ENCODE measurements at places on chromosomes 16 and 17.

DNA sequence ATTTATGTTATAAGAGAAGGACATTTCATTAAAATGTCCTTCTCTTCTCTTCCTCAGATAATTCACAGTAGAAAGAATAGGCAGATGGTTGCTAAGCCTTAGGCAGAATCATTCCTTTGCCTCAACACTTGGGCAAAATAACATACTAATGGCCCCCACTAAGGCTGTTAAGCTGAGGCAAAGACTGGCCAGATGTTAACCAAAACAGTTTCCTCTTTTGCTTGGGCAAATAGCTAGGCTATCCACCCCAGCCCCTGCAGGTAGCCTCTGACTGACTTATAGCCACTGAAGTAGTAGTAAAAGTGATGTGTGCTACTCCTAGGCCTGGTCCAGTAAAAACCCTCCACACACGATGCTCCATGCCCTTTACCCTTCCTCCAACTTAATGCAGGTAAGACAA, 55.2 kb downstream of the SPAG9 start:
- peak; percentile 85 for DNase-seq

DNA sequence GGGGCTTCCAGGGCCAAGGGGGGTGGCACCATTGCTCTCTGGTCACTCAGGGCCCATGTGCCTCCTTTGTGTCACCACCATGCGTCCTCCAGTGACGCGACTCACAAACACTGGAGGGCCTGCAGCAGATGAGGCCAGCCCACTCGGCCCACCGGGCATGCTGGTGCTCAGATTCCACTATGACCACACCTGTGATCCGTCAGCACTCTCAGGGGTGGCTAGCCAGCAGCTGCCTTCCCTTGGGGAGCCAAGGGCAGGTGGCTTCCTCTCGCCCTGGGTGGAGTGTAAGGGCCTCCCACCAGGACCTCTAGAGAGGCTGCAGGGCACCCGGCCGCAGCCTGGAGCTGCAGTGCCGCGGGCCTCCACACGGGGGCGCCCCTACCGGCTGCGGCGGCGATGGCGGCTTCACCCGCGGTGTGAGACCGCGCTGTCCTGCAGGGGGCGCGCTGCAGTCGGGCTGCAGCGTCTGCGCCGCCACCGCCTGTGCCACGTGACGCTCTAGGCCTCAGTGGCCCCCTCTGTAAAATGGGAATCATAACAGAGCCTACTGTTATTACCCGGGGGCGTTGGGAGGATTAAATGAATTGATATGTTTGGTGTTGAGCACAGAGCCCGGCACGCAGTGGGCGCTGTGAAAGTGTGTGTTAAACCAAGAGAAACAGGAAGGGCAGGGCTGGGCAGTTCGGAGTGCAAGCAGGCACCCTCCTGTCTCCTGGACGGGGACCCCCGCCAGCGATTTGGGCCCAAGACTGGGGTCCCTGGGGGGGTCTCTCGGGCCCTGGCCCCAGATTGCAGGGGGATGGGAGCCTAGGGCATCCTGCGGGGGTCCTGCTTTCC, 192.4 kb upstream of the GSE1 start:
- DNase-seq: no peak

GRCh38 chr17:80640366-80641084, 95.9 kb downstream of the RPTOR start:
- no peak for DNase-seq

DNA sequence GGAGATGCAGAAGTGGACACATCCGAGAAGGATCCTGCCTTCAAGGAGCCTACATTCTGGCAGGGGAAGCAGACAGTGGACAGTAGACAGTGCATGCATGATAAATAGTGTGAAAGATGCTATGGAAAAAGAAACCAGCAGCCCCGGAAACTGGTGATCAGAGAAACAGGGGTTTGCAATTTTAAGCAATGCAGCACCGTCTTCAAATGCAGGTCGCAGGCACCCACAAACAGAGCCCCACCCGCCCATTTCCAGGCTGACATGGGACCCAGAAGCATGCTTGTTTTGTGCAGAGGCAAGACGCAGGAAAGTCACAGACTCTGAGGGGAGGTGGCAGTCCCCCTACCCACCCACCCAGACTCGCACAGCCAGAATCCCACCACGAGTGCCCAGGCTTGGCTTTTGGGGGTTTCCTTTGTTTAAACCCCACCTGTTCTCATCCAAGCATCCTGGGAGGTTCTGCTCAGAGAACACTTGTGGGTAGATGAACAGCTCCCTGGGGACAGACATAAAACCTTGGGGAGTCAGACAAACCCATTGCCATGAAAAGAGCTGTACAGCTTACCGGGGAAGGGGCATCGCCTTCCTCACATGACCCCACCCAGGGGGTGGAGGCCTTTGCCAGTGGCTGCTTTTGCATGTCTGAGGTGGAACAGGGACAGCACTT, 114.3 kb downstream of the MGAT5B start:
- no peak for DNase-seq

- peak; percentile 89 for DNase-seq
These were observed 74.0 kb downstream of the SEC14L1 start for GRCh38 chr17:77214743-77215142.

DNA sequence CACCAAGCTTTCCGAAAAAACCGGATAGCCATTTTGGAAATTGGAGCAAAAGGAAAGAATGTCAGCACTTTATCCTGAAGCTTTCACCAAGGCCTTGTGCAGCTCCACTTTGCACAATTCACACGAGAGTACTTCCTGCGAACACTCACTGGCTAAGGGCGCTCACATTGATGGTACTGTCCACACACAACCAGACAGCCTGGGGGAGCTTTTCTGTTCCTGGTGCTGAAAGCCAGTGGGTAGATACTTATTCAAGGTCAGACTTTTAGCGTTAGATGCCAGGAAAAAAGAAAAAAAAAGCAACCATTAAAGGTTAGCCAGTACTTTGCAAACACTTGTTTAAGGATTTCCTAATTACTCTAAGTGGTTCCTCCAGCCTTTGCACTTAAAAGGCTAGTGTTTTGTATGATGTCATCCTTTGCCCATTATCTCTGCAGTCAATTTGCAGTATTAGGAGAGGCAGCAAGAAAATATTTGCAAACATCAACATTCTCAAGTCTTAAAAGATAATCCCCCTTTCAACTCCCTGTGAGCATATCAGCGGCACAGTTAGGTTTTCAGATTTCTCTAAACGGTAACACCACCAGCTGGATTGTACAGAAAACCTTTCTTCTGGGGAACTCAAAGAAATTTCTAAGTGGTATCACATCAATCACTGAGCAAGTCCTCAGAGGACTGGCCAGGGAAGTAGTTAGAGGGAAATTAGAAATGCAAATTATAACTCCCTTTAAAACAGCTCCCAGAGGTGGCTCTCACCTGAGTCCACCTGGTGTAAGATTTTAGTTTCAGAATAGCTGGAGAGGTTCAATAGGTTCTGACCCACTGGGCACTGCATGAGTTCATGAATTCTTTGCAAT, 243.4 kb upstream of the IRX5 start:
- DNase-seq: peak; percentile 12

All from NCI-H524 (cell line).